ENCODE measurements at places on chromosomes 13 and 19. TPM values are rescaled to one million over a fixed set of nuclear protein-coding genes. Genes with fewer than 3 reads are reported as not detected.
A peak's percentile ranks its signal among the peaks of the same experiment; 100 is the strongest.

DNA sequence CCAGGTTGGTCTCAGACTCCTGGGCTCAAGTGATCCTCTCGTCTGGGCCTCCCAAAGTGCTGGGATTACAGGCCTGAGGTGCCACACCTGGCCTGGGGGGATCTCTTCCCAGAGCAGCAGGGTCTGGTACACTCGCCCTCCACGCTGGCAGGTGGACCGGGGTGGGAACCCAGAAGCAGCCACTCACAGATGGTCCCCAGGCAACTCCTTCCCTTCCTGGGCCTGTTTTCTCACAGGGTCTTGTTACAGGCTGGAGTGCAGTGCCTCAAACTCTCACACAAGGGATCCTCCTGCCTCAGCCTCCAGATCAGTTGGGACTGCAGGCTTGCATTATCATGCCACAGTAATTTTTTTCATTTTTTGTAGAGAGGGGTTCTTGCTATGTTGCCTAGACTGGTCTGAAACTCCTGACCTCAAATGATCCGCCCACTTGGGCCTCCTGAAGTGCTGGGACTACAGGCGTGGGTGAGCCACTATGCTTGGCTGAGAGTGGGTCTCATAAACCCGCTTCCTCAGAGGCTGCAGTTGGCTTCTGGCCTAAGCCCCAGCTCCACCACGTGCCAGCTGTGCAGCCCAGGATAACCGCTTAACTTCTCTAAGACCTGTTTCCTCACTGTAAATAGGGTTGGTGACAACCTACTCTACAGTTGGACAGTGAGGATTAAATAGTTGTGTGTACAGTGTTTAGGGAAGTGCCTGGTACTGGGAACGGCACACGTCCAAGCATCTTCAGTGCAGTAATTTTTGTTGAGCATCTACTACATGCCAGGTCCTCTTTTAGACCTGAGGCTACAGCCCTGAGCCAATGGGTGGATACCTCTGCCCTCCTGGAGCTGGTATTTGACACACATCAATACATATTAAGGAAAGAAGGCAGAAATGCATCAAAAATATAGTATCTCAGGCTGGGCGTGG, 871 bp upstream of the CCER2 start:
- no peak overlapping the region for H3K27ac ChIP-seq
- H3K27me3 ChIP-seq: peaks cover 2% of the 10 kb centered on the region
- H3K4me3 ChIP-seq: no peak overlapping the region
- no peaks in the 10 kb centered on the region for H3K36me3 ChIP-seq

DNA sequence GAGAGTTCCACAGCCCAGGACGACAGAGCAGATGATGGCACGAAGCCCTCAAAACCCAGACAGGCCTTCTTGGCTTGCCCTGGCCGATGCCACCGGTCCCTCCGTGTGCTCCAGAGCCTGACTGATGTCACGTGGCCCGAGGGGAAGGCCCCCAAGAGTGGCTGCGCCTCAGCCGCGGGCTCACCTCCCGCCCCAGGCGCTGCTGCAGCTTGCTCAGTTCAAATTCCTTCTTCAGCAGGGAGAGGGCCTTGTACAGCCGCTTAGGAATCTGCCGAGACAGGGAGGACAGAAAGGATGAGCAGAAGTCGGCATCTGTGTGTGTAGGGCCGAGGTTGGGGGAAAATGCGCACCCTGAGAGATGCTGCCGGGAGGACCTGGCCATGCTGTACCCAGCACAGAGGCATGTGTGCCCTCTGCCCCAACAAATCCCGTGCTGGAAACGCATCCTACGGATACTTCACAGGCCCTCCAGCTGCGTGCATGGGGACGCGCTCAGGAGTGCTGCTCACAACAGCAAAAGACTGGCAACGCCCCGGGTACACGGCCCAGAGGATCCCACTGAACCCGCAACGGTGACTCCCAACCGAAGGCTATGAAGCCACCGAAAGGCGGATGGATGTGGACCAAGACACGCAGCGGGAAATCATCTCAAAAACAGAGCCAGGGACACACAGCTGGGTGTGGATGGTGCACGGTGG, 12.9 kb downstream of the LONP1 start:
- H3K36me3 ChIP-seq: peaks cover 25% of the 10 kb centered on the region
- H3K4me3 ChIP-seq: no peak overlapping the region
- DNase-seq: no peak
- H3K4me1 ChIP-seq: no peaks in the 10 kb centered on the region

DNA sequence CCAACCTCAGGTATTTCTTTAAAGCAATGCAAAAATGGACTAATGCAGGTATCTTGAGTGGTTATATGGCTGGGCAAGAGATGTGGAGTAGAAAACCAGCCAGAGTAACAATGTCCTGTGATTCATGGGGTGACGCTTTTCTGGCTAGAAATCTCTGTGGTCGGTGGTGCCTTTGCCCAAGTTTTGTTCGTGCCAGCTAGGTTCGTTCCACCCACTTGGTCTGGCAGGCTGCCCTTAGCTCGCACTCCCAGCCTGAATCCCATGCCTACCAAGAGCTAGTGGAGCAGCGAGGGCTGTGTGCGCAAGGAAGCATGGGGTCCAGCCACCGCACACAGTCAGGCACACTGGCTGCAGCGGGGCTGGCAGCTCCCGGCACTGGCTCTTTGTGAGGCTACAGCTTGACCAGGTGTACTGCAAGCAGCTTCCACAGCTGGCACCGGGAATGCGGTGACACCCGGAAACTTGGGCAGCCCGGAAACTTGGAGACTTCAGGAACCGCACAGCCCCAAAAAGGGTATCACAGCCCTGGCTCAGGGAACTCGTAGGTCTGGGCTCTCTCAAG, 349.6 kb upstream of the PCDH20 start:
- no peak overlapping the region for H3K27ac ChIP-seq
- no peaks in the 10 kb centered on the region for H3K36me3 ChIP-seq
- H3K4me1 ChIP-seq: no peaks in the 10 kb centered on the region
- DNase-seq: no peak
- H3K4me3 ChIP-seq: no peak overlapping the region

DNA sequence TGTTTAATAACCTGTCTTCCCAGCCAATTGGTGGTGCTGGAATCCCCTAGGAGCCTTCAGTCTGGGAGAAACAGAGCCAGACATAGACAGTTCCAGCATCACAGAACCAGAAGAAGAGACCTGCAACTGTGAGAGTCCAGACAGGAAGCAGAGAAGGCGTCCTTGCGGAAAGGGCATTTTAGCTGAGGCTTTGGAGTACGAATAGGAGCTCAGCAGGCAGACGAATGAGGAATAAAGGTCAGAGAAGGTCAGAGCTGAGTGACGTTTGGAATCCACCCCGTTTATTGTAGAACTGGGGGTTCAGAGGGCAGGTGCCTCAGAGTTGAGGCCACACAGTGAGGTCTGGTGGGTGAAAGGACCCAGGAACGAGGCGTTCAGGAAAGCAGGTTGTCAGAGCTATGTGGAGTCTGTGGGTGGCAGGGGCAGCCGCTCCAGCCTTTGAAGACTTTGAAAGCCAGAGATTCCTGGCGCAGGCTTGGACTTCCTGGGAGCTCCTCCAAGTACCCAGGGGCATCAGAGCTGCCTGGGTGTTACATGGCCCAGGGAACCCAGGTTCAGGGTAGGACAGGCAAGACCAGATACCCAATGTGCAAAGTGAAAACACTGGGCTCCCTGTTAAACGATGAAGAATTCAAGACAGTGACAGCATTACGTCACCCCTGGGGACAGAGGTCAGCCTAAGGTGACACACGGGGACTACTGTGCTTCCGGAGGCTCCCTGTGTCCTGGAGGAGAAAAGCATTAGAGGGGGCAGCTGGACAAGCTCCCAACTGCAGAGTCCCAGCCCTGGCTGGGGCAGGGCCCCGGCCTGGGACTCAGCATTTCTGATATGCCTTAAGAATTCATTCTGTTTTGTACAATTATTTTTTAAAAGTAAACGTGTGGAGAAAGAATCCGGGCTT, 5.5 kb downstream of the ARRDC2 start:
- no peaks in the 10 kb centered on the region for H3K4me1 ChIP-seq
- no peak overlapping the region for H3K4me3 ChIP-seq
- DNase-seq: no peak
- H3K36me3 ChIP-seq: peaks cover 9% of the 10 kb centered on the region

GRCh38 chr19:15200553-15201364, at the start of gene NOTCH3:
NOTCH3 (minus strand) TSS chr19:15200995; CDS start chr19:15200905, 90 bp downstream.
- peaks cover 2% of the 10 kb centered on the region for H3K36me3 ChIP-seq
- no peaks in the 10 kb centered on the region for H3K27me3 ChIP-seq
- peak within 1 kb of the TSS; percentile 78 for H3K27ac ChIP-seq
- H3K4me3 ChIP-seq: peak within 1 kb of the TSS; percentile 65
- peaks cover 14% of the 10 kb centered on the region for H3K4me1 ChIP-seq

Gene ZNF726
- total RNA-seq: 6.4 TPM

Gene HSPB6
- 64.3 TPM for total RNA-seq

Gene KLK10
- 0.63 TPM for total RNA-seq

- no peak overlapping the region for H3K4me3 ChIP-seq
- H3K36me3 ChIP-seq: no peaks in the 10 kb centered on the region
- no peaks in the 10 kb centered on the region for H3K4me1 ChIP-seq
- no peaks in the 10 kb centered on the region for H3K27me3 ChIP-seq
These were observed 77.9 kb downstream of the CACNA1A start for GRCh38 chr19:13428352-13428751.

DNA sequence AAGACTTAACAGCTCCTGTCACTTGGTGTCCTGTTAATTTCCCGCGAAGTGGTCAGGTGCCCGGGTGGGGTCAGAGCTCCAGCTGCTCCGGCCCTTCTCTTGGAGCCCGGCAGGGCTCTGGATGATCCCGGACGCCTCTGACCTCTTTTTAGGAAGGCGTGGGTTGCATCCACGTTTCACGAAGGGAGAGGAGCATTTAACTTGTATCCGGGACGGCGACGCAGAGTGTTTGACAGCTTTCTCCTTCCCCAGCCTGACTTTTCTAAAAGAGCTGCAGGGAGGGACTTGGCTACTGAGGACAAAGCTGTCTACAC, 656 bp downstream of the ZNF155 start:
- peak; percentile 18 for DNase-seq
- peaks cover 16% of the 10 kb centered on the region for H3K36me3 ChIP-seq
- no peaks in the 10 kb centered on the region for H3K27me3 ChIP-seq
- H3K4me1 ChIP-seq: no peaks in the 10 kb centered on the region
- no peak overlapping the region for H3K27ac ChIP-seq

Gene ZNF440
- total RNA-seq: 21.0 TPM

GRCh38 chr19:8526345-8527091, 12.6 kb upstream of the ZNF414 start:
- H3K4me1 ChIP-seq: no peaks in the 10 kb centered on the region
- DNase-seq: peak; percentile 96
- H3K4me3 ChIP-seq: peak overlapping the region; percentile 77
- H3K36me3 ChIP-seq: no peaks in the 10 kb centered on the region
- H3K27ac ChIP-seq: peak overlapping the region; percentile 61
- no peaks in the 10 kb centered on the region for H3K27me3 ChIP-seq

DNA sequence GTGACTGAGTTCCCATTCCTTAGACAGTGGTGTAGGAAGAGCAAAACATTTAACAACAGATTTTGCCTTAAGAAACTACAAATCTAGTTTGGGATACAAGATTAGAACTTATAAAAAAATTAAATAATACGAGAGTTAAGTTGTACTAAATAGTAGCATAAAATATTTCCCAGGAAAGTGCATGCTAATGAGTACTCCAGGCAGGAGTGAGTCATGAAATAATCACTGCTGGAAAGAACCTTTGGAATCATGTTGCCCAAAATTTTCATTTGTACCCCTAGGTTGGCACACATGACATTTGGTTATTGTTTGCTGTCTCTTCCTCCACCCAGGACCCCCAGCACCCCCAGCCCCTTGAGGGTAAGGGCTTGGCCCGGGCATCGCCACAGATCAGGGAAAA, 26.3 kb upstream of the KL start:
- H3K4me1 ChIP-seq: no peaks in the 10 kb centered on the region
- H3K27me3 ChIP-seq: no peaks in the 10 kb centered on the region
- H3K4me3 ChIP-seq: no peak overlapping the region
- no peak overlapping the region for H3K27ac ChIP-seq
- DNase-seq: no peak
- H3K36me3 ChIP-seq: no peaks in the 10 kb centered on the region

All from kidney (tissue), 22 donors.